ENCODE measurements at places on chromosomes 3 and 15. TPM values are rescaled to one million over a fixed set of nuclear protein-coding genes. Genes with fewer than 3 reads are reported as not detected.

GRCh38 chr3:8964436-8965370 lies 1.4 kb upstream of the RAD18 start:
- peaks cover 29% of the 10 kb centered on the region for H3K4me1 ChIP-seq
- H3K27me3 ChIP-seq = no peaks in the 10 kb centered on the region
- peak overlapping the region; percentile 64 for H3K27ac ChIP-seq

GRCh38 chr3:139281096-139281495 lies 62.7 kb upstream of the MRPS22 start:
- H3K4me1 ChIP-seq = no peaks in the 10 kb centered on the region
- no peak overlapping the region for H3K4me3 ChIP-seq
- H3K27ac ChIP-seq = no peak overlapping the region
- H3K27me3 ChIP-seq = no peaks in the 10 kb centered on the region
- DNase-seq = peak; percentile 6
- no peaks in the 10 kb centered on the region for H3K36me3 ChIP-seq

Gene GRM2
- total RNA-seq = 0.25 TPM

DNA sequence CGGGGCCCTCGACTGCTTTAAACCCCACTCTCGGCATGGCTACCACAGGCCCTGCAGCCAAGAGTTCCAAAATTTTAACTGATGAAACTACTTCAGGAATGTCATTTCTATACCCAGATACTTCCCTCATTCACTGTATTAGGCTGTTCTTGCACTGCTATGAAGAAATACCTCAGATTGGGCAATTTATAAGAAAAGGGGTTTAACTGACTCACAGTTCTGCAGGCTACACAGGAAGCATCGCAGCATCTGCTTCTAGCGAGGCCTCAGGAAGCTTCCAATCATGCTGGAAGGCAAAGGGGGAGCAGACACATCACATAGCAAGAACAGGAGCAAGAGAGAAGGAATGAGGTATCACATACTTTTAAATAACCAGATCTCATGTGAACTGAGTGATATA lies 21.6 kb upstream of the ALCAM start:
- no peak for DNase-seq
- no peaks in the 10 kb centered on the region for H3K36me3 ChIP-seq
- no peak overlapping the region for H3K27ac ChIP-seq
- H3K4me3 ChIP-seq = no peak overlapping the region

DNA sequence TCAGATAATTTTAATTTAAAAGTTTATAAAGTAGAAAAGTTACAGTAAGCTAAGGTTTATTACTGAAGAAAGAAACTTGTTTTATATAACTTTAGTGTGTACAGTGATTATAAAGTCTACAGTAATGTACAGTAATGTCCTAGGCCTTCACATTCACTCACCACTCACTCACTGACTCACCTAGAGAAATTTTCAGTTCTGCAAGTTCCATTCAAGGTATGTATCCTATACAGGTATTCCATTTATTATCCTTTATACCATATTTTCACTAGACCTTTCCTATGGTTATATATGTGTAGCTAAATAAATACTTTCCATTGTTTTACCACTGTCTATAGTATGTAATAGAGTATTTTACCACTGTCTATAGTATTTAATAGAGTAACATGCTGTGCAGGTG lies 33.2 kb upstream of the MME start:
- DNase-seq = no peak
- H3K36me3 ChIP-seq = no peaks in the 10 kb centered on the region
- H3K27ac ChIP-seq = no peak overlapping the region
- H3K4me1 ChIP-seq = no peaks in the 10 kb centered on the region
- H3K27me3 ChIP-seq = no peaks in the 10 kb centered on the region

- no peaks in the 10 kb centered on the region for H3K27me3 ChIP-seq
- H3K4me3 ChIP-seq = no peak overlapping the region
- H3K4me1 ChIP-seq = peaks cover 10% of the 10 kb centered on the region
Measured at GRCh38 chr3:119627461-119627860, 29.8 kb downstream of the PLA1A start.

Gene IL17RD
- total RNA-seq = 8.7 TPM

DNA sequence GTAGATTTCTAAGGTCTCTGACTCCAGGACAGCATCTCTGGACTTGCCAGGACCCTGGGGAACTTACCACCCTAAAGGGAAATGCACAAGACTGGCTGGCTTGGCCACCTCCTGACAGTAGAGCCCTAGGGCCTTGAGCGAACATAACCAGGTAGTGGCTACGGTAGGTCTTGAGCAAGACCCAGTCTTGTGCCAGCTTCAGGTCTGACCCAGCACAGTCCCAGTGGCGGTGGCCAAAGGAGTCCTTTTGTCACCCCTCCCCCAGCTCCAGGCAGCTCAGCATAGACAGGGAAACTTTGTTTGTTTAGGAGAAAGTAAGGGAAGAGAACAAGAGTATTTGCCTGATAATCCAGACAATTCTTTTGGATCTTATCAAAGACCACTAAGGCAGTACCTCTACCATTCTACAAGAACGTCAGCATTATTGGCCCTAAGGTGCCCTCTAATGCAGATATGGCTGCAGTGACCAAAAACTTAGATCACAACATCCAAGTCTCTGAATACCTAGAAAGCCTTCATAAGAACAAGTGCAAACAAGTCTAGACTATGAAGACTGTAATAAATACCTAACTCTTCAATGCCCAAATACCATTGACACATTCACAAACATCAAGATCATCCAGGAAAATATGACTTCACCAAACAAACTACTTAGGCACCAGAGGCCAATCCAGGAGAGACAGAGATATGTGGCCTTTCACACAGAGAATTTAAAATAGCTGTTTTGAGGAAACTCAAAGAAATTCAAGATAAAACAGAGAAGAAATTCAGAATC lies 38.7 kb upstream of the FBN1 start:
- H3K36me3 ChIP-seq = no peaks in the 10 kb centered on the region
- no peak overlapping the region for H3K4me3 ChIP-seq
- peaks cover 19% of the 10 kb centered on the region for H3K4me1 ChIP-seq

Gene GXYLT2
- total RNA-seq = 62.6 TPM

GRCh38 chr3:171328419-171329082 lies 131.7 kb downstream of the TNIK start:
- no peak overlapping the region for H3K27ac ChIP-seq
- no peak for DNase-seq
- H3K36me3 ChIP-seq = no peaks in the 10 kb centered on the region
- H3K27me3 ChIP-seq = no peaks in the 10 kb centered on the region

Gene CPN2
- total RNA-seq = not detected

GRCh38 chr3:38454884-38455638 lies 1.4 kb downstream of the ACVR2B start:
- H3K27ac ChIP-seq = no peak overlapping the region
- DNase-seq = no peak
- H3K4me3 ChIP-seq = peak overlapping the region; percentile 78
- H3K27me3 ChIP-seq = no peaks in the 10 kb centered on the region
- peaks cover 8% of the 10 kb centered on the region for H3K4me1 ChIP-seq
- no peaks in the 10 kb centered on the region for H3K36me3 ChIP-seq

- no peaks in the 10 kb centered on the region for H3K36me3 ChIP-seq
- no peaks in the 10 kb centered on the region for H3K4me1 ChIP-seq
- no peak overlapping the region for H3K4me3 ChIP-seq
- H3K27ac ChIP-seq = no peak overlapping the region
- DNase-seq = no peak
Measured at GRCh38 chr3:98552232-98553020, 20.6 kb downstream of the GPR15 start.

GRCh38 chr15:85120351-85121113 lies 138.9 kb downstream of the PDE8A start:
- DNase-seq = no peak
- H3K36me3 ChIP-seq = peaks cover 11% of the 10 kb centered on the region
- no peak overlapping the region for H3K4me3 ChIP-seq
- H3K4me1 ChIP-seq = peaks cover 9% of the 10 kb centered on the region

GRCh38 chr3:138220242-138220641 lies 33.1 kb downstream of the ARMC8 start:
- H3K36me3 ChIP-seq = peaks cover 5% of the 10 kb centered on the region
- H3K4me1 ChIP-seq = no peaks in the 10 kb centered on the region
- H3K27ac ChIP-seq = no peak overlapping the region
- no peak for DNase-seq
- no peak overlapping the region for H3K4me3 ChIP-seq
- H3K27me3 ChIP-seq = no peaks in the 10 kb centered on the region

DNA sequence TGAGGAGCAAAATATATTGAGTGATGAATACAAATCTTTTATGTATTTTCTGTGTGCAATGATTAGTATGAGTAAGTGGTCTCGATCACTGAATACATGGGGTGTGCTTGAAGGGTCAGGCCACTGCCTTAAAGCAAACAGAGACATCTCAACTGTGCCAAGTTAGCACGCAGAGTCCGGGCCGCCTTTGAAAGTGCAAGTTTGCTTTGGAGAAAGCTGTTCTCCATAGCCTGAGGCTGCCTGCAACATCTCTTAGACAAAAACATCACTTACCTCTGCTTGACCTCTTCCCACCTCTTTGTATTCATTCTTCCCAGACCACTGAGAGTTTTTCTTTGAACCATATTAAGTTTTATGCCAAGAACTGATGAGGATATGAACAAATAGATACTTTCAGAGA lies 267.0 kb downstream of the ZBTB20 start:
- H3K4me1 ChIP-seq = peaks cover 25% of the 10 kb centered on the region
- H3K36me3 ChIP-seq = no peaks in the 10 kb centered on the region
- DNase-seq = peak; percentile 34
- H3K4me3 ChIP-seq = no peak overlapping the region
- no peaks in the 10 kb centered on the region for H3K27me3 ChIP-seq
- no peak overlapping the region for H3K27ac ChIP-seq

DNA sequence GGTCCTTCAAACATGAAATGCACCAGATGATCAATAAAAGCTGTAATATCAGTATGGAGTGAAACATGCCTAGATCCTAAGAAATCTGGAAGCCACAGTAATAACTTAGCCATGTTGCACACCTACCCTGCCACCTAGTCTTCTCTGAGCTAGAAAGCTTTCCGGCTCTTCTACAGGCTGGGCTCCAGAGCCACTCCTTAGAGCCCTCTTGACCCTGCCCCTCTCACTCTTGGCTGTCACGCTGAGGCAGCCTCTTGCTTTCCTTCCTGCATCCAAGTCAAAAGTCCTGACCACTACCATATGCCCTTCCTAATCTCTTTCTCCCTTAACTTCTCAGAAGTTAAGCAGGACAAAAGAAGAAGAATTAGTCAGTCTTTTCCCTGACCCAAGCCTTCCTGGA lies 17.7 kb downstream of the RBM15B start:
- DNase-seq = no peak
- H3K4me3 ChIP-seq = no peak overlapping the region
- H3K27ac ChIP-seq = no peak overlapping the region
- peaks cover 24% of the 10 kb centered on the region for H3K36me3 ChIP-seq

GRCh38 chr15:65344214-65344913 lies 33.4 kb downstream of the IGDCC3 start:
- no peak overlapping the region for H3K27ac ChIP-seq
- DNase-seq = no peak
- no peaks in the 10 kb centered on the region for H3K4me1 ChIP-seq
- no peaks in the 10 kb centered on the region for H3K36me3 ChIP-seq
- H3K27me3 ChIP-seq = no peaks in the 10 kb centered on the region
- H3K4me3 ChIP-seq = no peak overlapping the region

- H3K27ac ChIP-seq = no peak overlapping the region
- H3K4me1 ChIP-seq = no peaks in the 10 kb centered on the region
- H3K36me3 ChIP-seq = no peaks in the 10 kb centered on the region
- no peak overlapping the region for H3K4me3 ChIP-seq
Measured at GRCh38 chr3:146326875-146327543, 76.1 kb upstream of the PLSCR4 start.

Gene RBMS3
- total RNA-seq = 32.3 TPM

Gene CRYBG3
- 13.0 TPM for total RNA-seq

DNA sequence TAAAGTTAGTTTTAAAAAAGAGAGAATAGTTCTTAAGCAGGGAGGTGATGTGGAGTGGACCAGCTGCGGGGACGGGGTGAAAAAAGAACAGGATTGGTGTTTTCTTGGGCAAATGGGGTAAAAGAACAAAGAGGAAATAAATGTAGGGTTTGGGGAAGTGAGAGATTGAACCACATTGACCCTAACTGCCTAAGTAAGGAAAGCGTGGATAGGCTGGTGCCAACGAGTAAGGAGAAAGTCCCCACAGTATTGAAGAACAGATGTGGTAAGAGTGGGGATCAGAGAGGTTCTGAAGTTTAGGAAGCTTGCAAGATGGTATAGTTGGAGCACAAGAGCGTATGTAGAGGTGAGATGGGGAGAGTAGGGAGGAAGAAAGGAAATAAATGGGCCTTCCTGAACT lies 17.0 kb downstream of the IREB2 start:
- no peak overlapping the region for H3K27ac ChIP-seq
- H3K27me3 ChIP-seq = no peaks in the 10 kb centered on the region
- no peak overlapping the region for H3K4me3 ChIP-seq
- peaks cover 4% of the 10 kb centered on the region for H3K4me1 ChIP-seq
- no peak for DNase-seq

Measured in astrocyte (in vitro differentiated cells and primary cell).